ENCODE measurements at places on chromosomes 1 and 21.

- no peak for DNase-seq
Observed at GRCh38 chr1:174358344-174358743, 89.4 kb upstream of the GPR52 start.

DNA sequence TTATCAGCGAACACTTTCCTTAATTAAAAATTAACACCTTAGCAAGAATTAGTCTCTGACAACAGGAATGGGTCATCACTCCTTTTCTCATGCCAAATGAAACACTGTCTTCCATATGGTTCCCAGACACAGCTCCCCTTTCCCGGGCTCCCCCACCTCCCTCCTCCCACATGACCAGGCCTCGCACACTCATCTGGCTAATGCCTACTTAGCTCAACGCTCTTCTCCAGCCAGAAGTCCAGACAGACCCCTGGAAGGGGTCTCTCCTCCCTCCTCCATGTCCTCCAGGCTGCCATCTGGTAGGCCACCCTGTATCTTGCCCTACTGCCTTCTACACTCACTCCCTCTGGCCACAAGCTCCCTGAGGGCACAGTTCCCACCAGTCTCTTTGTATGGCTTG lies 39.9 kb downstream of the KCNC4 start:
- no peak for DNase-seq

- DNase-seq, result no peak
Observed at GRCh38 chr1:201329286-201329685, 46.0 kb downstream of the PKP1 start.

GRCh38 chr1:174911606-174912005 lies 88.1 kb upstream of the CACYBP start:
- DNase-seq, result no peak

GRCh38 chr1:1907098-1907736 lies 7.8 kb upstream of the CALML6 start:
- no peak for DNase-seq

GRCh38 chr21:36211660-36212512 lies 55.3 kb downstream of the DOP1B start:
- DNase-seq, result no peak

DNA sequence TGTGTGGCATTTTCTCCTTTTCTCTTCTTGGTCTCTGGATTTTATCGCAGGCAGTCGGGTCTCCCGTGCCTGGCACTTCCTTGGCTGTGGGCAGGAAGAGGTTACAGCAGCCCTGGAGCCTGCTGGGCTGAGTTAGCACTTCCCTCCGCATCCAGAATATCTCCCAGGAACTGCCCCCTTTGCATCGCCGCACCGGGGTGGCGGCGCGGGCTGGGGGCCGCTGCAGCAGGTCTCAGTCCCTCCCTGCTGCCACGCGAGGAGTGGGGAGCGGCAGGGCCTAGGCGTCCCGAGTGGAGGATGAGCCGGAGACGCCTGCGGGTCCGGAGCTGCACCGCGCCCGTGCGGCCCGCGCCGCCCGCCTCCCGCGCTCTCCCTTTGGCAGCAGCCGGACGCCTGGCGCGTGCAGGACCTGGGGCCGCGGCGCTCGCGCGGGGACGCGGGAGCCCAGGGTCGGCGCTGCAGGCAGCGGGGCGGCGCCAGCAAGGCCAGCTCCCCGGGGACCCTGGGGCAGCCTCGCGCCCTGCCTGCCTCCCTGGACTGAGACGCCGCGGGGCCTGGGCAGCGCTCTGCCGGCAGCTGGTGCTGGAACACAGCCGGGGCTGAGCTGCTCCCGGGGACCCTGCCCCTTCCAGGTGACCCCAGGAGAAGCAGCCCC lies 192.8 kb downstream of the PRDM2 start:
- no peak for DNase-seq

DNA sequence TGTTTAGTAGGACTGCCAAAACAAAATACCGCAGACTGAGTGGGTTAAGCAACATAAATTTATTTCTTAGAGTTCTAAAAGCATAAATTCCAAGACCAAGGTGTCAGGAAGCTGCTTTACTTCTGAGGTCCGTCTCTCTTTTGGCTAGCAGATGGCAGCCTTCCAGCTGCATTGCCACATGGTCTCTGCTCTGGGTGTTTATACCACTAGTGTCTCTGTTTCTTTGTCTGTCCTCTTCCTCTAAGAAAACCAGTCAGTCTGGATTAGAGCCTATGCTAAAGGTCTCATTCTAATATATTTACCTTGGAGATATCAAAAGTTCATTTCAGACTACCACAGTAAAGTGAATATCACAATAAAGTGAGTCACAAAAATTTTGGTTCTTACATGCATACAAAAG lies 519.8 kb downstream of the COL11A1 start:
- no peak for DNase-seq

DNA sequence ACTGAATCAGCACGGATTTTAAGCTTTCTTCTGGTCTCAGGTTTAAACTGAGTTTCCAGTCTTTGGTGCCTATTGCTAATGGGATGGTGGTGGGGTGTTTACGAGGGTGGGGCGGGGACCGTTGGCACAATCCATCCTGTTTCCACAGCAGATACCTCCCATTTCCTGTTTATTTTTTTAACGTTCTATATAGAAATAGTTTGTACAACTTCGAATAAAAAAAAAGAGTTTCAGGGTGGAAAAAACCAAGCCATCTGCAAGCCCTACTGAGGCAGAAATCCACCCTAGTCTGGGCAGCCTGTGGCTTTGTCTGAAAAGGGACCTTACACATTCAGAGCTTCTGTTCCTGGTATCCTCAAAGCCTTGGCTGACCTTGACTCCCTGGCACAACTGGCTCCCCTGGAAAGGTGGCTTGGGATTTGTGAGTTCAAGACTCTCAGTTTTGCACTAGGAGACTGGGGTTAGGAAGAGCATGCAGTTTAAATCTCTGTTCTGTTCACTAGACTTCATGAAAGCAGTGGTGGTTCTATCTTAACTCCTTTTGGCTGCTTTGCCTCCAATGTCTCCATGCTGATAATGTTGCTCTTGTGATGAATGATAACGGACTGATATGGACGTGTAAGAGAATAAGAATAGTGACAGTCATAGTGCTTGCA lies 46.7 kb downstream of the VANGL2 start:
- DNase-seq, result no peak

DNA sequence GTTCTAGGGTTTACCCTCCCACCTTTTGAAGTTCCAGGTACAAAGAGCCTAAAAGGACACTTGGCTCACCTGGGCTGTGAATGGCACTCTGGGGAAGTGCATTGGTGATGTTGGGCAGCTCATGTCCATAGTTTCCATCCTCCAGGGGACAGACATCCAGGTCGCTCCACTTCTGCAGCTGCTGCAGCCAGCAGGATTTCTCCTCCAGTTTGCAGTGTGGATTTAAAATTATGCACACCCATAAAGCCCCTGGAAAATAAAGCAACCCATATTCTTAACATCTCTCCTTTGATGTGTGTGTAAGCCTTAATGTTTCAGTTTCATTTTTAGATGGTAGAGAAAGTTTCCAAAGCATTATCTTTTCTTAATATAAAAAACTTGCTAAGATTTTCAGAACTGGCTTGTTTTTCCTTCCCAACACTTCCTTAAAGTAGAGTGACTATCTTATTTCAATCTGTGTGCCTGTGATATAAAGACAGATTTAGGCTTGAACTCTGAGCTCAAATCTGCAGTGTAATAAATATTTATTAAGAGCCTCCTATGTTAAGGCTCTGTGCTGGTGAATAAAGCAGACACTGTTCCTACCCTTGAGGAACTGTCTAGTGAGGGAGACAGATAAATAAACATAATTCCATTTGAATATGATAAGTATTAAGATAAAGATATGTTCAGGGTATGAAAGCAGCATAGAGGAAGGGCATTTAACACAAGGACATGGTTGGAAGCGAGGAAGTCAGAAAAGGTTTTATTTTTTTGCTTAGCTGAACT lies 39.1 kb downstream of the UROD start:
- DNase-seq, result no peak

- DNase-seq, result no peak
Observed at GRCh38 chr1:160438317-160438918, 38.1 kb downstream of the VANGL2 start.

DNA sequence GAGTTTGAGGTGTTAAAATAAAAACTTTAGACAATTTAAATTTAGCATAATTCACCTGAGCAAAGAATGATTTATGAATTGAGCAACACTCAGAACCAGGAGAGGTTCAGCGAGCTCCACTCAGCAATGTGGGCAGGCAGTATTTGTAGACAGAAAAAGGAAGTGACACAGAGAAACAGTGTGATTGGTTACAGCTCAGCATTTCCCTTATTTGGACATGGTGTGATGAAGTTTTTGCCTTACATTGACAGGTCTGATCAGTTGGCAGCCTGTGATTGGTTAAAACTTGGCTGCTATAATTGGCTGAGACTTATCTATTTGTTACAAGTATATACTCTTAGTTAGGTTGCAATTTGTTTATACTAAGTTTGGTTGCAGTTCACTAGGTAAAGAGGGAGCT lies 621.2 kb upstream of the PRMT6 start:
- DNase-seq, result no peak

- DNase-seq, result no peak
Observed at GRCh38 chr1:23533246-23534023, 2.4 kb upstream of the E2F2 start.

- no peak for DNase-seq
Observed at GRCh38 chr21:35275776-35276175, 226.7 kb upstream of the RUNX1 start.

GRCh38 chr1:101382135-101382534 lies 145.3 kb downstream of the S1PR1 start:
- DNase-seq, result no peak

- DNase-seq, result no peak
Observed at GRCh38 chr1:234863551-234863971, 253.6 kb upstream of the IRF2BP2 start.

DNA sequence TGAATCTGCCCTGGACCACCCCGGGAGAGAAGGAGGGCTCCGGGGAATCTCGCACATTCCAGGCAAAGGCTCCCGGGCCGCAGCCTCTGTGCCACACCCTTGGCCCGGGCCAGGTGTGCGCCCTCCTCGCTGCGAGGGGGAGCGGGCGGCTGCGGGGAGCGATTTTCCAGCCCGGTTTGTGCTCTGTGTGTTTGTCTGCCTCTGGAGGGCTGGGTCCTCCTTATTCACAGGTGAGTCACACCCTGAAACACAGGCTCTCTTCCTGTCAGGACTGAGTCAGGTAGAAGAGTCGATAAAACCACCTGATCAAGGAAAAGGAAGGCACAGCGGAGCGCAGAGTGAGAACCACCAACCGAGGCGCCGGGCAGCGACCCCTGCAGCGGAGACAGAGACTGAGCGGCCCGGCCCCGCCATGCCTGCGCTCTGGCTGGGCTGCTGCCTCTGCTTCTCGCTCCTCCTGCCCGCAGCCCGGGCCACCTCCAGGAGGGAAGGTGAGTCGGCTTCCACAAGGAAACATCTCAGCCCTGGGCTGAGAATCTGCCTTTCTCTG lies at the start of gene LAMC2:
Gene LAMC2, plus strand, starts transcription at position 324 of the 550 bp plus-strand sequence. Its CDS starts 89 bp downstream, at position 413.
- no peak for DNase-seq

DNA sequence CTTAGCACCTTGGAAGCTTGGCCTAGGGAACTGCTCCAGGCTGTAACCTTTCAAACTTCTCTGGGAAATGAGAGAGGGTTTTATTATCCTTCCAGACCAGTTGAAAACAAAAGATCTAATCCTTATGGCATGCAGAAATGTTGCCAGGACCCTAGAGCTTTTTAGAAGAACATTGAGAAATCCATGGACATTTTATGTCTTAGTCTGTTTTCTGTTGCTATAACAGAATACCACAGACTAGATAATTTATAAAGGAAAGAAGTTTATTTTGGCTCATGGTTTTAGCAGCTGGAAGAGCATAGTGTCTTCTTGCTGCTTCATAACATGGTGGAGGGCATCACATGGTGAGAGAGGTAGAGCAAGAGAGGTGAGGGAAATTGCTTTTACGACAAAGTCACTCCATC lies 25.8 kb downstream of the OSBPL9 start:
- no peak for DNase-seq

- DNase-seq, result no peak
Observed at GRCh38 chr1:160664573-160665051, 17.8 kb upstream of the SLAMF1 start.

- no peak for DNase-seq
Observed at GRCh38 chr1:68199603-68200002, 32.7 kb downstream of the WLS start.

DNA sequence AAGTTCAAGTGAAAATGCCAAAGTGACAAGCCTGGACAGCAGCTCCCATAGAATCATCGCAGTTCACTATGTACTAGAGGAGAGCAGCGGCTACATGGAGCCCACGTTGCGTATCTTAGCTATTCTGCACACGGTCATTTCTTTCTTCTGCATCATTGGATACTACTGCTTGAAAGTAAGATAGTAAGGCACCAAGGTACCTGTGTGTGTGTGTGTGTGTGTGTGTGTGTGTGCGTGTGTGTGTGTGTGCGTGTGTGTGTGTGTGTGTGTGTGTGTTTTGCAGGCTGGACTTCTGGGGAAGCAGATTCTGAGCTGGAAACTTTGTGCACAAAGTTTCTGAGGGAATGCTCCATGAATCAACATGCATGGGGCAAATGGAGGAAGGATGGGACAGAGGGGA lies 98.6 kb downstream of the ZP4 start:
- no peak for DNase-seq

DNA sequence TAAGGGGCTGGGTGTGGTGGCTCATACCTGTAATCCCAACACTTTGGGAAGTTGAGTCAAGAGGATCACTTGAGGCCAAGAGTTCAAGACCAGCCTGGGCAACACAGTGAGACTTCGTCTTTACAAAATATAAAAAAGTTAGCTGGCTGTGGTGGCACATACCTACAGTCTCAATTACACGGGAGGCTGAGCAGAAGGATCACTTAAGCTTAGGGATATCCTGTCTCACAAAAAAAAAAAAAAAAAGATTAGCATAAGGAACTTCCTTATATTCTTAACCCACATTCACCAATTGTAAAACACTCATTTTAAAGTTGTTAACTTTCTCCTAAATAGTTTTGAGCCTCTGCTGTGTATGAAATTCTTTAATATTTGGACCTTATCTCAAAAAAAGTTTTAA lies 53.1 kb downstream of the ABCD3 start:
- DNase-seq, result no peak

DNA sequence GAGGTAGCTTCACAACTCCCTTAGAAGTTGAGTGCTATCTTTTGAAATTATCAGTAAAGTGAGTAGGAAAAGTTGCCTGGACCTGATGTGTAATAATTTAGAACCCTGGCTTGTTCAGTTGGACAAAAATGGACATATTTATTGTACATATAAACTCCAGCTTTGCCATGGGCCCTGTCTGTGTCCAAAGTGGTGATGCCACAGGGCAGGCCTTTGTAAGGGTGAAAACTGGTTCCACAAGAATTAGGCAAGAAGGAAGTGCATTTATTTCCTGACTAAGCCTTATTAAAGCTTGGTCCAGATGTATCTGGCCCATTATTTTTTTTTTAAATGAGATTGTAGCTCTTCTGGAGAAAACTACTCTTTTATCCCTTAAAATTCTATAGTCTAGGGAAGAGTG lies 47.9 kb downstream of the MACO1 start:
- no peak for DNase-seq
